ENCODE measurements at places on chromosomes 16 and 17. TPM values are rescaled to one million over a fixed set of nuclear protein-coding genes. Genes with fewer than 3 reads are reported as not detected.

Gene CEP131
- total RNA-seq: 18.4 TPM

Gene KCNJ18
- not detected for total RNA-seq

Gene TBC1D3L
- total RNA-seq: 10.3 TPM

Gene CTRB1
- not detected for total RNA-seq

Gene NRN1L
- 5.0 TPM for total RNA-seq

Gene SAMD14
- 14.2 TPM for total RNA-seq

Gene ANKRD40CL
- total RNA-seq: not detected

Gene SOX9
- total RNA-seq: 83.6 TPM

Gene PDPK1
- total RNA-seq: 35.7 TPM

Gene THAP11
- total RNA-seq: 42.2 TPM

Gene ADORA2B
- total RNA-seq: 13.1 TPM

Gene BLTP2
- total RNA-seq: 100 TPM

Gene GLTPD2
- total RNA-seq: not detected

Gene CES1
- 5.8 TPM for total RNA-seq

Gene SARM1
- 33.6 TPM for total RNA-seq

Gene QPRT
- total RNA-seq: 21.7 TPM

Gene G6PC1
- not detected for total RNA-seq

Gene CD300H
- total RNA-seq: not detected

Gene ACSM5
- total RNA-seq: 0.66 TPM

Gene C16orf95
- 6.8 TPM for total RNA-seq

Gene DPEP2
- total RNA-seq: 1.3 TPM

Measured in camera-type eye (tissue), 1 donor.